ENCODE measurements at places on chromosomes 4 and X.

- DNase-seq: no peak
Observed at GRCh38 chr4:105634402-105635080, 73.9 kb downstream of the INTS12 start.

DNA sequence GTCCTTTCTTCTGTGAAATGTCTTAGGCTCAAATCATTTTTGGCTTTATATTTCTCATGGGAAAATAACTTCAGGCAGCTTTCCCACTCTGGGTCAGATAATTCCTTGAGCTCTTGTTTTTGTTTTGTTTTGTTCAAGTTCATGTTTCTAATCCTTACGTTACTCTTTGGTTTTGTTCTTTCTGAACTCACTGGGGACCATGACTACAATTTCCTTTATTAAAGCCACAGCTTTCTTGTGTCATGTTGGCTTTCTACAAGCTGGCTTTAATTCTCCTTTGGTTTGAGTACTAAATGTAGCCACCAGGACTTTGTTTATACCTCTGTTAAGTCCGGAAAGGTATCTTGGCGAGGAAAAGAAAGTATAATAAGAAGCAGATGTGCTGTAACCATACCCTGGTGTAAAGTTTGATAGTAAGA is 30.8 kb upstream of the ANXA3 start:
- no peak for DNase-seq

- no peak for DNase-seq
Observed at GRCh38 chr4:176241703-176242102, 27.3 kb downstream of the ASB5 start.

- no peak for DNase-seq
Observed at GRCh38 chr4:622071-622995, 3.0 kb upstream of the PDE6B start.

DNA sequence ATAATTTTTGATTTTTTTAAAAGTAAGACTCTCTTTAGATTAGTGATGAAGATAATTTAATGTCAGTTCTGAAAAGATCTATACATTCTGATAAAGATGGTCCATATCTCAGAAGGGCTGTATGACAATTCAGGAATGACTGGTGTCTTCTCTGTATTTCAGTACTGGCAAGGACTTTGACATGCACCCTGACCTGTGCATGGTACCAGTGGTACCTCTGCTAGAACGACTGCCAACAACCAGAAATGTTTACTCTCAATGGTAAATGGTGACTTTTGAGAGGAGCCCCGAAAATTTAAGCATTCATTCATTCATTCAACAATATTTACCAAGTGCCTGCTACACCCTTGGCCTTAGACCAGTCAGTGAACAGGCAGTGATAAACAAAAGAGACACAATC is 4.8 kb downstream of the NR3C2 start:
- no peak for DNase-seq

- no peak for DNase-seq
Observed at GRCh38 chrX:77788050-77788449, 2.0 kb upstream of the ATRX start.

DNA sequence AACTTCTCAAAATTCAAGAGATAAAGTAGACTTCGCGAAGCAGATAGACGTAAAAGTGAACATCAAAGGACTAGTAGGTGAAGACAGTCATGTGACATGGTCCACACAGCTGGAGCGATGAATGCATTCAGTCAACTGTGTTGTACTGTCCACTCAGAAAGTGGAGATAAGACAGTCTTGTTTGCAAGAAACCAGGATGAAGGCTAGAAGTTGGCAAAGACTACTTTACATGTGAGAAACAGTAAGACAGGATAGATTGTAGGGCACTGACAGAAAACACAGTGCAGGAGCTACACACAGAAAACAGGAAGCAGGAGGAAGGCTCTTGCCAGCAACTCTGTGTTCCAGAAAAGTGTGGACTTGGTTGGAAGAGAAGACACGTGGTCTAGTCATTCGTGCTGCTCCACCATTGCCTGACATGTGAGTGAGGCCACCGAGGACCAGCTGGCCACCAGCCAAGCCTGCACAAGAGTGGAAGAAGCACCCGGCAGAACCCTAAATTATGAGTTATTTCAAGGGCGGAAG is 78.9 kb downstream of the FAT1 start:
- DNase-seq: no peak

- DNase-seq: no peak
Observed at GRCh38 chr4:21948347-21949072, at the start of gene KCNIP4. KCNIP4 (minus strand) TSS chr4:21948772.

DNA sequence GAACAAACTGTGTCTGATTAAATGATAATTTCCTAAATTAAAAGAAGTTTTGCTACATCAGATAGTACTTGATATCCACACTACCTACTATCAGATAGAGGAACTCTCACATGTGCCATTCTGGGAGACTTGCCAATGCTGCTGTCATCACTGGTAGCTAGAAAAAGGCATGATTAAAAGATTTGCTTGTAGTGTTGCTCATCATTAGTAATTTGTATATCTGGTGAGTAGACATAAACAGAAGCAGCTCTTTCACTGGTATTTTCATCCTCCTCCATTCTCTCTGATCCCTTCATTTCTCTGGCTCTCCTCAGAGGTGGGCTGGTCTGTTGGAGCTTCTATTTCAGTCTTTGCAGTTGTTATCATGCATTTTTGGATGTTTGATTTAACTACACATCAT is 56.0 kb downstream of the SPRY1 start:
- DNase-seq: peak; percentile 68

- no peak for DNase-seq
Observed at GRCh38 chr4:187128976-187129375, 405.3 kb upstream of the FAT1 start.

DNA sequence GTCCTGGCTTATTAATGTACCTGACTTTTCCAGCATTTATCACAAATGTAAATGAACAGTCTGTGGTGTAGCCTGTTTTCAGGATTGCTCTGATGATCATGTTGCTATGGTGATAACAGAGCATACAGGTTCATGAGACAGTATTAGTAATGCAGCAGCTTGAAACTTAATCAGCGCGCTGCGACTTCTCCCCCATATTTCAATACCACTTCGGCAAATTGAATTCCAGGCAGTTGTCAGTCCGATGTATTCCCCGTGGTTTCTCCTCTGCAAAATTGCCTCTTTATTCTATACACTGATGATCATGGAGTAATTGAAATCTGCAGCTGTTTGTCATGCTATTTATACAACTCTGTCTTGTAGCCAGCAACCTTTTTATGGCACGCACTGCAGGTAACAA is 239.3 kb downstream of the C4orf33 start:
- no peak for DNase-seq

DNA sequence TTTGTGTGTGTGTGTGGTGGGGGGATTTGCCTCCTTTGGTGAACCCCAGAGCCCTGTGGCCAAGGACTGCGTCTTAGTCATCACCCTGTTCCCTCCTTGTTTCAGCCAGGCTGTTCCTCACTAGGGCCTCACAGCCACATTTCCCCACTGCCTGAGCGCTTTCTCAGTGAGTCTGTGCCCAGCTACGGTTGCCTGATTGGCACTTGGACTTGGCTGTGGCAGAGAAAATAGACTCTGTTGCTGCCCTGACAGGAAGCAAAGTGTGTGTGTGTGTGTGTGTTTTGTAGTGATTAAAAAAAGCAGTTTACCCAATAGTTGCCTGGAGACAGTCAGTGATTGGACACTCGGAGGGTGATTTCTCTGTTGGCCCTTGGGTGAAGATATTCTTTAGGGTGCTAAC is 113.0 kb downstream of the UCHL1 start:
- no peak for DNase-seq

GRCh38 chr4:175351473-175351872 is 433.3 kb downstream of the ADAM29 start:
- no peak for DNase-seq

DNA sequence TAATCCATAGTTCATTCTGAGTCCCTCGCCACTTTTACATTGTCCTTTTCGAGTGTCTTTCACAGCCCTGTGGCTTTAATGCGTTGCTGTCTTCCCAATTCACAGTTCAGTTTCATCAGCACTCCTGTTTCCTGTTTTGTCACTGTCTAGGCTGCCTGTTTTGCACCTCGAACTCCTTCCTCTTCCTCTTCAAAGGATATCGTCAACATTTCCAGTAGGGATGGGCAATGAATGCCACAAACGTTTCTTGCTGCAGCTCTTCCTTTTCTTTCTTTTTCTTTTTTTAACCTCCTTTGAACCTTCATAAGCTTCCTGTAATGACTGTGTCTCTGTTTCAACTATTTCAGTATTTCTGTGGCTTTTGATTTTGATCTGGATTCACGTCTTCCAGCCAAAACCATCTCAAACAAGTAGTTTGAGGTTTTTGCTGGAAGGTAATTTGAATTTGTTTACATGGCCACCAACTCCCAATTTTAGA is 105.4 kb downstream of the ANXA3 start:
- no peak for DNase-seq

GRCh38 chr4:61202638-61203435 is 2.7 kb downstream of the ADGRL3 start:
- DNase-seq: no peak

DNA sequence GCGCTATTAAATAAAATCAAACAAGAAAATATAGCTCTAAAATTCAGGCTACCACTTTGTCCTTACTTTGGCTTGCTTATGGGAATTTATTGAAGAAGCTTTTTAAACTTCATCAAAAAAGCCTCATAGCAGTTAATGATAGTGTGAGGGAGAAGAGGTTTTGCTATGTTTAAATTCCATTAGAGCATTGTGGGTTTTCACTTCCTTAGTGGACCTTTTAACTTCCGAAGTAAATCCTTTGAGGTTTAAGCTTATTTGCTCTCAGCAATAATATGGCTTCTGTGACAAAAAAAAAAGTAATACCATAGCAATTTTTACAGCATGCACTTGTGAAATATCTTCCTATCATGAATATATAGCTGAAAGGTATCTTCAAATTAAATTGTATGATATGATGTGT is 120.2 kb upstream of the NDST4 start:
- no peak for DNase-seq

- no peak for DNase-seq
Observed at GRCh38 chr4:107740381-107740780, 20.3 kb upstream of the PAPSS1 start.

- no peak for DNase-seq
Observed at GRCh38 chrX:20461002-20461401, 194.3 kb upstream of the RPS6KA3 start.

DNA sequence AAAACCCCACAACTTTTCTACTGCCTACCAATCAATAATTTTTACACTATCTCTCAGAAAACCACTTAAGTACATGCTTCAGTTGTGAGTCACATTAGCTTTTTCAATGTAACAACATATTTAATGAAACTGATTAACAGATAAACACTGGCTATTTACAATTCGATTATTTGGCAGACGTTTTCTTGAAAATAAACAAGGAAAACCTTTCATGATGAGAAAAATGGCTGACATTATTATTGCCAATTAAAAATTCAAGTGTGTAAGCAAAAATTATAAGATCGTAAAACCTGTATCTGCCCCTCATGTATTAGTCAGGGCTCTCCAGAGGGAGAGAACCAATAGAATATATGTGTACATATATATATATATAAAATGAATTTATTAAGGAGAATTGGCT is 1555.5 kb upstream of the IGFBP7 start:
- no peak for DNase-seq

DNA sequence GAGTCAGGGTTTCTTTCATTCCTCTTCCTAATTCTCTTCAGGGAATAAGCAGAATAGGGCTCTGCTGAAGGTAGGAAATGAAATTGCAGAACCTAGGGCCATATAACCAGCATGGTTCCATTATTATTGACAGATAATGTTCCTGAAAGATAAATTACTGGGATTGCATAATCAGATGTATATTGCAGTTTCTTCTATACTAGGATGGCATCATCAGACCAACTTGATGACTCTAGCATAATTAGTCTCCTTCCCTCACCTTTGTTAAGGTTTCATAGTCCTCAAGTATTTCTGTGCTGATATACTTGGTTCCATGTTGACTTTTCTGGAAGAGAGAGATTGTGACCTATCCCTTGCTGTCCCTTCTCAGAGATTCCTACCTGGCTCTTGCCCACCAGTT is 492.3 kb upstream of the LCORL start:
- DNase-seq: no peak

- DNase-seq: no peak
Observed at GRCh38 chr4:83542225-83542624, 6.3 kb downstream of the GPAT3 start.

- no peak for DNase-seq
Observed at GRCh38 chrX:148504506-148504905, 4.1 kb downstream of the AFF2 start.

DNA sequence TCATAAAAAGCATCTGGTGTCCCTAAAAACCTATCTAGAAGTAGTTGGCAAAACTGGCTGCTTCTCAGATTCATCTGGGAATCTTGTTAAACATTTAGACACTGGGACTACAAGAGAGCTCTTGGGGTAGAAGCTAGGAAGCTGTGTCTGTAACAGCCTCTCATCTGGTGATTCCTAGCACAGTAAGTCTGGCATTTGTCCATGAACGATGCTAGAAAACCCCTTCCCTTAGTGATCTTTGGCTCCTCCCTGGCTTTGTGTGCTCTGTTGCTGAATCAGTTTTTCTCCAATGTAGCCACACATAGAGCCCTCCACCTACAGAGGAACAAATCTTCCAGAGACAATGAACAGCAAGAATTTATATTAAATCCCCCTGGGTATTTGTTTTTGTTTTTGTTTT is 951.7 kb upstream of the LCORL start:
- no peak for DNase-seq

GRCh38 chrX:139851730-139852129 is 81.1 kb downstream of the ATP11C start:
- no peak for DNase-seq

DNA sequence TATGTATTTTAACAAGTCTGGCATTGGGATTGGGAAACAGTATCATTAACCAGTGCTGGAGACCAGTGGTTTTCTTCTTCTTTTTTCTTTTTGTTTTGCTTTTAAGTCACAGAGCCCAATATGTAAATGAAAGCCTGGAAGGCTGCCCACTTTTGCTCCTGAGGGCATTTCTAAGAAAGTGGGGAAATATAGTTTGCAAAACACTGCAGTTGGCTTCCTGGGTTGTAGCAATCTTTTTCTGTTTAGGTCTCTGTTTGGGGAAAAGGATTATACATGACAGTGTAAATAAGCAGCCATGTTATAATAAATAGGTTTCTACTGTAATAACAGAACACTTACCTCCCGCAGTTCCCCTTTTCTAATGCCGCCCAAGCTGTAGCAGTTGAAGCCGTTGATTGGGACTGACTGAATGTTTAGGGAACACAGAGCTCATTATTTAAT is 105.5 kb downstream of the TMEM164 start:
- no peak for DNase-seq

GRCh38 chrX:152575331-152575730 is 62.4 kb upstream of the GABRQ start:
- DNase-seq: no peak
